Nephron progenitor cell (in vitro differentiated cells): ENCODE measurements at places on chromosomes 1 and 21.
A peak's percentile ranks its signal among the peaks of the same experiment; 100 is the strongest.

- H3K4me1 ChIP-seq = peaks cover 28% of the 10 kb centered on the region
- H3K4me3 ChIP-seq = no peak overlapping the region
- H3K27ac ChIP-seq = no peak overlapping the region
- H3K36me3 ChIP-seq = no peaks in the 10 kb centered on the region
- DNase-seq = no peak
- H3K27me3 ChIP-seq = peaks cover 12% of the 10 kb centered on the region
Observed at GRCh38 chr21:45110873-45111624, 36.7 kb downstream of the ADARB1 start.

GRCh38 chr1:10497109-10497508, 22.4 kb downstream of the PEX14 start:
- no peaks in the 10 kb centered on the region for H3K36me3 ChIP-seq
- H3K4me3 ChIP-seq = no peak overlapping the region
- H3K27ac ChIP-seq = no peak overlapping the region
- peaks cover 5% of the 10 kb centered on the region for H3K27me3 ChIP-seq
- no peak for DNase-seq

GRCh38 chr21:14356746-14357145, 26.2 kb downstream of the HSPA13 start:
- H3K4me3 ChIP-seq = no peak overlapping the region
- H3K27me3 ChIP-seq = no peaks in the 10 kb centered on the region
- no peak overlapping the region for H3K27ac ChIP-seq

- no peaks in the 10 kb centered on the region for H3K27me3 ChIP-seq
- H3K27ac ChIP-seq = peak overlapping the region; percentile 30
- no peak for DNase-seq
- H3K4me1 ChIP-seq = peaks cover 9% of the 10 kb centered on the region
- no peak overlapping the region for H3K4me3 ChIP-seq
- no peaks in the 10 kb centered on the region for H3K36me3 ChIP-seq
Observed at GRCh38 chr1:232705815-232706575, 76.1 kb upstream of the SIPA1L2 start.

GRCh38 chr1:166603296-166603695, 236.0 kb upstream of the POGK start:
- H3K4me3 ChIP-seq = no peak overlapping the region
- no peak overlapping the region for H3K27ac ChIP-seq
- no peak for DNase-seq
- H3K4me1 ChIP-seq = no peaks in the 10 kb centered on the region

- H3K27ac ChIP-seq = no peak overlapping the region
- H3K27me3 ChIP-seq = peaks cover 10% of the 10 kb centered on the region
- no peak for DNase-seq
- no peak overlapping the region for H3K4me3 ChIP-seq
- H3K36me3 ChIP-seq = no peaks in the 10 kb centered on the region
Observed at GRCh38 chr1:84869720-84870119, 23.3 kb downstream of the LPAR3 start.

DNA sequence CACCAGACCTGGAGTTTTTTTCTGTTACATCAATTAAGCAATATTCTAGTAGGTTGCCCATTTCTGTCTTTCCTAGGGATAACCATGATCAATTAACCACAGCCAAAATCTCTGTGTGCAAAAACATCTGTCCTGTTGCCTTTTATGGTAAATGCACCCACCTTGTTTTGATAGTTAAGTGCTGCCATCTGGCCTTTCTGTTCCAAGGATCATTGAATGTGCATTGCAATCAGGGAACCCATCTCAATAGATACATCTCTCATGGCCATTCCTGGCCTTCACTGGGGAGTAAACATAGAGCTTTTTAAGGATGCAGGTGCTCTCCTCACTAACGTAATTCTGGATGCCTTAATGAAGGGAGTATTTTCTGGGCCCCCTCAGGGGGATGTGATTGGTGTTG, 111.8 kb upstream of the KIAA1614 start:
- peaks cover 3% of the 10 kb centered on the region for H3K27me3 ChIP-seq
- no peaks in the 10 kb centered on the region for H3K36me3 ChIP-seq
- no peak overlapping the region for H3K4me3 ChIP-seq
- no peak for DNase-seq
- peak overlapping the region; percentile 77 for H3K27ac ChIP-seq

- DNase-seq = no peak
- H3K4me1 ChIP-seq = peaks cover 55% of the 10 kb centered on the region
- no peak overlapping the region for H3K27ac ChIP-seq
- peaks cover 15% of the 10 kb centered on the region for H3K36me3 ChIP-seq
- no peak overlapping the region for H3K4me3 ChIP-seq
- no peaks in the 10 kb centered on the region for H3K27me3 ChIP-seq
Observed at GRCh38 chr1:56570924-56571372, 8.4 kb downstream of the PLPP3 start.

DNA sequence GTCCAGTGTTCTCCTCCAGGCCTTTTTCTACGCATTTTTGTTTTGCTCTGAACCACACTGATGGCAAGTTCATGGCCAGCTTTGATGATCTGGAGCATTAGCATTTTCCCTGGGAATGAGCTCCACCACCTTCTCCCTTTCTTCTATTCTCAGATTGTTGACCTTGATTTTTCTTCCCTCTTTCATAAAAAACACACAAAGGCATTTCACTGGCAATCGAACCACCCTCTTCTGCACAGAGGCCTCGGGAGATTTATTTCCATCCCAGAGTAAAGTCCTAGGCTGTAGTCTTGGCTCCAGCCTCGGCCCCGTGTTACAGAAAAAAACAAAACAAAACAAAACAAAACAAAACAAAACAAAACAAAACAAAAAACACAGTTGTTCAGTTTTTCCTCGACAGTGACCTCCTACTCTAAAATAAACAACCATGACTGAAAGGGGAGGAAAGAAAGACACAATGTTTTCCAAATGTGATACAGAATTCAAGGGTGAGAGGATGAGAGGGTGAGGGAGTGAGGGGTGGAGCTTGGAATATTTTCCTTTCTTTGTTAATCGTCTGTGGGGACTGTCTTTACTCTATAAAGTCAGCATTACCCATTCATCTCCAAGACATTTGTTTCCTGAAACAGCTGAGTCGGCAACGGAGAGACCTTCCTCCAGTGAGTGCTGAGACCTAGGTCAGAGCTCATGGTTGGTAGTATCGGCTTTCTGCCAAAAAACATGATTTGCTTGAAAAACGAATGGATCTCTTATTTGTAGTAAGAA, 29.8 kb upstream of the RNF186 start:
- peak overlapping the region; percentile 98 for H3K27ac ChIP-seq
- peaks cover 16% of the 10 kb centered on the region for H3K27me3 ChIP-seq
- peak overlapping the region; percentile 50 for H3K4me3 ChIP-seq
- peaks cover 42% of the 10 kb centered on the region for H3K4me1 ChIP-seq
- H3K36me3 ChIP-seq = no peaks in the 10 kb centered on the region

GRCh38 chr1:110067893-110068645, 2.4 kb downstream of the ALX3 start:
- DNase-seq = peak; percentile 56
- H3K27me3 ChIP-seq = peaks cover 93% of the 10 kb centered on the region
- peak overlapping the region; percentile 95 for H3K27ac ChIP-seq
- H3K4me3 ChIP-seq = peak overlapping the region; percentile 81
- H3K4me1 ChIP-seq = peaks cover 25% of the 10 kb centered on the region
- no peaks in the 10 kb centered on the region for H3K36me3 ChIP-seq

DNA sequence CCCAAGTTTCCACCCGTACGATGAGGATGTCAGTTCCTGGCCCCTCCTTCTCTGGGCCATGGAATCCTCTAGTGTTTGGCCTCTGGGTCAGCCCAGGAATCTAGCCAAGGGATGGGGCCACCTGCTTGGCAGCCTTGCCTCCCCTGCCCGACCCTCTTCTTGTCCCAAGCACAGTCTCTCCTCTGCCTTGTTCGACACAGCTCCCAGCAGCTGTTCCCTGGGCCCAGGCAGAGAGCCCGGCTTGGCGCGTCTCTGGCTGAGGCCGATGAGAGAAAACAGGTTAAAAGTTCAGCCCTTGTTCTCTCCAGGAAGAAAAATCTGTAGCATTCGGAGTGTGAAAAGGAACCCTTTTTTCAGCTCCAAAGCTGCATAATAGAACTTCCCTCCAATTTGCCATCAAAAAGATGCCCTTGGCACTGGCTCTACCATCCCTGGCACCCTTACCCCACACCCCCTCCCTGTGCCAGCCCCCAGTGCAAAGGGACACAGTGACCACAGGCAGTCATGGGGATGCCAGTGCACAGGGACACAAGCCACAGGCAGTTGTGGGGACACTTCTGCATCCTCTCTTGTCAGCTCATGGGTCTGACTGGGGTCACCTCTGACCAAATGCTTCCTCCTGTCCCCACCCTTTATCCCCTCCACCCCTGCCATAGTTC, 68.4 kb downstream of the EPHB2 start:
- H3K36me3 ChIP-seq = no peaks in the 10 kb centered on the region
- DNase-seq = no peak
- H3K27ac ChIP-seq = no peak overlapping the region
- peaks cover 13% of the 10 kb centered on the region for H3K27me3 ChIP-seq
- no peak overlapping the region for H3K4me3 ChIP-seq

GRCh38 chr1:152869808-152870419, 8.2 kb upstream of the SMCP start:
- peaks cover 9% of the 10 kb centered on the region for H3K27me3 ChIP-seq
- no peaks in the 10 kb centered on the region for H3K4me1 ChIP-seq
- no peak overlapping the region for H3K4me3 ChIP-seq
- H3K27ac ChIP-seq = no peak overlapping the region
- no peaks in the 10 kb centered on the region for H3K36me3 ChIP-seq

GRCh38 chr1:89779151-89779940, 41.5 kb upstream of the LRRC8D start:
- peaks cover 15% of the 10 kb centered on the region for H3K27me3 ChIP-seq
- no peak overlapping the region for H3K4me3 ChIP-seq
- DNase-seq = no peak
- H3K4me1 ChIP-seq = peaks cover 19% of the 10 kb centered on the region

- H3K4me3 ChIP-seq = no peak overlapping the region
- H3K27ac ChIP-seq = no peak overlapping the region
- H3K4me1 ChIP-seq = no peaks in the 10 kb centered on the region
Observed at GRCh38 chr1:176542352-176542751, 79.4 kb downstream of the PAPPA2 start.

DNA sequence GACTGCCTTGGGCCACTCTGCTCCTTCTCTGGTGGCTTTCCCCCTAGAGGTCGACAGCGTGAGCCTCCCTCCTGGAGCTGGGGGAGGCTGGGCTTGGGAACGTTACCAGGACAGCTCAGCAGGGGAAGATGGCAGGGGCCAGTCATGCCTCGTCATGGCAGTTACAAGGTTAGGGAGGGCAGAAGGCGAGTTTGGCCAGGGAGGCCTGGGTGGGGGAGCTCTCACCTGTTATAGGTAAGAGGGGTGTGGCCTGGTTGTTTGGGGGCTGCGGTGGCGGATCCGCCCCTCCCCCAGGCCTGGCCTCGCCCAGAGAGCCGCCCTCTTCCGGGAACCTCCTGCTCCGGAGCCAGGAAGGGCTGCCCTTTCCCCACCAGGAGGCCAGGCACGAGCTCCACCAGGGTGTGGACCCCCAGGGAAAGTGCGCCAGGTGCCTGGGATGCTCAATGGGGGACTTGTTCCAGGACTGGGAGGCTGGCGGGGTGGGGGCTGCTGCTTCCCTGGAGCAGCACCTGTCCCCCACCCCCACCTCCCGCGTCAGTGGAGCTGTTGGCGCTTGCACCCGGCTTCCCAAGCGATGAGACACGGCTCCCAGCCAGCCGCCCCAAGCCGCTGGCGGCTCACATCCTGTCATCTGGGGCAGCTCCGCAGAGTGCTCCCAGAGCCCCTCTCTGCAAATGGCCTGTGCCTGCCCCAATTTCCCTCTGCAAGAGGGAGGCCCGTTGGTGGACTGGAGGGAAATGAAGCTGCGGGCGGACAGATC, 23.6 kb upstream of the PKP1 start:
- no peak for DNase-seq
- H3K4me3 ChIP-seq = no peak overlapping the region
- H3K27me3 ChIP-seq = peaks cover 33% of the 10 kb centered on the region
- H3K4me1 ChIP-seq = peaks cover 20% of the 10 kb centered on the region

DNA sequence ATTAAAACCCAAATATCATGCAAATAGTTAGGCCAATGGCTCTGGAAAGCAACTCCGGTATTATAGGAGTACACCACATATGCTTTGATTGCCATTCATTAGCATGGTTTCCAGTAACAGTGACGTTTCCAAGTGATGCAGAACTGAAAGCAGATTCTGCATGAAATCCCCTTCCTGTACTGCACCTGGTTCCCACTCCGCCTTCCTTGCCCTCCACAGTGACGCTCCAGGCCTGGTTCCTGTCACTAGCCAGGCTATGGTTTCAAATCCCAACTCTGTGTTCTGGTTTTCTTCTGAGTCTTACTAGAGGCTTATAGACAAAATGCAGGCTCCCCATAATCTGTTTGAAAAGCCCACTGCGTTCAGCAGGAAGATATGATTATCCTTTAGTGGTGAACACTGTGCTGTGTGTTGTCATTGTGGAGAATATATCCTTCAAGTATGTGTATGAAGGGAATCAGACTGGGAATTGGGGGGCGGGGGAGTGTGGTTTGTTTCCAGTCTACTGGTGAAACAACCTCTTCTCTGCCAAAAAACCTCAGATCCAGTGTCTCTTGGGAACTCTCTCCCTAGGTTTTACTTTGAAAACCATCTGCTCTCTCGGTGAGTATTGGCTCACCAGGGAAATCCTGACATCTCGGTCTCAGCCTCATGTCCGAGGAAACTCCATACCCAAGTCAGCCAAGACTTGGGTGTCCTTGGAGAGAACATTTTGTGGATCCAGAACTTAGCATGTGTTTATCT, 78.7 kb downstream of the TYW3 start:
- H3K4me3 ChIP-seq = no peak overlapping the region
- H3K4me1 ChIP-seq = no peaks in the 10 kb centered on the region
- no peaks in the 10 kb centered on the region for H3K36me3 ChIP-seq

DNA sequence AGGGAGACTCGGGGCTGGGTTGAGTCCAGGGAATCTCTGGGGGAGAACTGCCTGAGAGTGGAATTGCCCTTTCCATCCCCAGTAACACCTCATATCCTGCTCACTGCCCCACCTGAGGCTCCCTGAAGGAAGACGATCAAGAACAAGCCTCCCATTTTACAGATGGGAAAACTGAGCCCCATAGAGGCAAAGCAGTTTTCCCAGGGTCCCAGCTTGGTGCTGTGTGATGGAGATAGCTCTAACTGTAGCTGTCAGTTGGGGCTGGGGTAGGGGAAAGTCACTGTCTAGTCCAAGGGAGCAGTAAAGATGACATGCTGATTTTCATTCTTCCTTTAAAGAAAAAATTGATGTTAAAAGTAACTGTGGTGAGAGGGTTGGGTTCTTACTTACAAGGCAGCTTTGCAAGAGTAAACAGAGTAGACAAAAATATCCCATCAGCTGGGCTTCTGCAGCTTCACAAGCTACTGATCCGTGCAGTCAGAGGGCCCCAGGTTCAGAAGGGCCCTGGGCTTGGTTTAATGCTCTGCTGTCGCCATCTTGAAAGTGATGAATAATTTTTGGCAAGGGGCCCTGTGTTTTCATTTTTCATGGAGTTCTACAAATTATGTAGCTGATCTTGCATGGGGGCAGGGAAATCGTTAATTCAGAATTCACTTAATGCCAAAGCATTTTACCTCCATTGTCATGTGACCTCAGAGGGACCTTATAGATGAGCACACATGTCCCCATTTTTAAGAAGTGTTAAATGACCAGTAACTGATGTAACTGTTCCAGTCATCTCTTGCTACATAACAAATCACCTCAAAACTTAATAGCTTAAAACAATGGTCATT, 17.6 kb upstream of the TNFRSF1B start:
- peak overlapping the region; percentile 66 for H3K27ac ChIP-seq
- H3K4me1 ChIP-seq = peaks cover 22% of the 10 kb centered on the region
- no peak for DNase-seq
- H3K4me3 ChIP-seq = no peak overlapping the region

GRCh38 chr21:38880577-38880966, 74.8 kb downstream of the ETS2 start:
- H3K27ac ChIP-seq = no peak overlapping the region
- peaks cover 6% of the 10 kb centered on the region for H3K4me1 ChIP-seq
- H3K36me3 ChIP-seq = peaks cover 25% of the 10 kb centered on the region
- H3K4me3 ChIP-seq = no peak overlapping the region
- no peak for DNase-seq
